Activated naive CD4-positive, alpha-beta T cell treated with Interleukin-2 at 50 U/mL for 16 hours (primary cell): ENCODE measurements at places on chromosomes 2 and 18.

DNA sequence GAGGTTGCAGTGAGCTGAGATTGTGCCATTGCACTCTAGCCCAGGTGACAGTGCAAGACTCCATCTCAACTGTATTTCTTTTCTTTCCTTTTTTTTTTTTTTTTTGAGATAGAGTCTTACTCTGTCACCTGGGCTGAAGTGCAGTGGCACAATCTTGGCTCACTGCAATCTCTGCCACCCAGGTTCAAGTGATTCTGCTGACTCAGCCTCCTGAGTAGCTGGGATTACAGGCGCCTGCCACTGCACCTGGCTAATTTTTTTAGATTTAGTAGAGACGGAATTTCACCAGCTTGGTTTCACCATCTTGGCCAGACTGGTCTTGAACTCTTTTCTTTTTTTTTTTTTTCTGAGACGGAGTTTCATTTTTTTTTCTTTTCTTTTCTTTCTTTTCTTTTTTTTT is 41.3 kb upstream of the SATB2 start:
- DNase-seq = no peak

- peak; percentile 13 for DNase-seq
These were observed at the start of gene SH3BP4 for GRCh38 chr2:234951664-234952269. TSS of gene SH3BP4 (plus strand) at chr2:234952017. CDS start at chr2:235035003, 82,986 bp downstream.

GRCh38 chr2:166344286-166345113 is 31.2 kb downstream of the SCN9A start:
- no peak for DNase-seq

- no peak for DNase-seq
These were observed 140.6 kb downstream of the EPHA4 start for GRCh38 chr2:221431477-221431876.

DNA sequence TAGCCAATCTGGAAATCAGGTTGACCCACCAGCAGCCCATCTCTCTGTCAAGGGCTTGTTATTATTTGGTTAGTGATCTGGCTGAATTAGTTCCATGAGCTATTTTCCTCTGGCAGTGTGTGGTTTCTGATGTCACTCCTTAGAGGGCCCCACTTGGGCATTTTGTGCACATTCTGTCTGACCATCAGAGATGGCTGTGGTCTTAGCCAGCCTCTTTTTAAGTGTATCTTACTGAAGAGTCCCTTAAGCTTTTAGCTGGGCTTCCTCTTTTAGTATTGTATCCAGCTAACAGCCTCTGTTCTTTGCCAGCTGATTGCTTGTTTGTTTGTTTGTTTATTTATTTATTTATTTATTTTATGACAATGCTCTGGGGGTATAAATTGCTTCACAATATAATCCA is 951.1 kb upstream of the CNTNAP5 start:
- DNase-seq = no peak

DNA sequence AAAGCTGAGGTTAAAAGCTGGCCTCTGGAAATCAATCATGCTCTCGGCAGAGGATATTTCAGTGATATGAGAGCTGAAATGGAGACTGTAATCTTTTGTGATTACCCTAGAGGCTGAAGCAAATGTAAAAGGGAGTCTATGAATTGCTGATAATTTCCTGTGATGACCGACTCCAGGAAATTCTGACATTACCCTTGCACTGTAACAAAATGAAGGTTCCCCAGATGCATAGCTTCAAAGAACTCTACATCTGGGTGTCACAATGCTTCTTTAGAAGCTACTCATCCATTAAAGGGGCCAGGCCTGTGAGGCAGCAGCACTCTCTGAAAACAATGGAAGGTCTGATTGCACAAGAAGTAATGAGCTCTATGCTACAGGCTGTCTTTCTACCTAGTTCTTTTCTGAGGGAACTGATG is 268.2 kb upstream of the SESTD1 start:
- DNase-seq = no peak

DNA sequence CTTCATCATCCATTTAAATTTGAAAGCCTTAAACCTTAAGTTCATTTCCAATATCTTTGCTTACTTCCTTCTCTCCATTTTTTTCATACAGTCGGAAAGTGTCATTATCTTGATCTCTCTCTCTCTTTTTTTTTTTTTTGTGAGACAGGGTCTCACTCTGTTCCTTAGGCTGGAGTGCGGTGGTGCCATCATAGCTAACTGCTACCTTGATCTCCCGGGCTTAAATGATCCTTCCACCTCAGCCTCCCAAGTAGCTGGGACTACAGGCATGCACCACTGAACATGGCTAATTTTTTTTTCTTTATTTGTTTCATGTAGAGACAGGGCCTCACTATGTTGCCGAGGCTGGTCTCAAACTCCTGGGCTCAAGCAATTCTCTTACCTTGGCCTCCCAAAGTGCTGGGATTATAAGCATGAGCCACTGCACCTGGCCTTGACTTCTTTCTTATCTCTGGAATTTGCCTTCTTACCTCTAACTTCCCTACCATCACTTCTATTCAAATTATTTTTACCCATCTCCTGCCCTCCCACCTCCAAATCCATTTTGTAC is 222.2 kb downstream of the MYCN start:
- DNase-seq = no peak

DNA sequence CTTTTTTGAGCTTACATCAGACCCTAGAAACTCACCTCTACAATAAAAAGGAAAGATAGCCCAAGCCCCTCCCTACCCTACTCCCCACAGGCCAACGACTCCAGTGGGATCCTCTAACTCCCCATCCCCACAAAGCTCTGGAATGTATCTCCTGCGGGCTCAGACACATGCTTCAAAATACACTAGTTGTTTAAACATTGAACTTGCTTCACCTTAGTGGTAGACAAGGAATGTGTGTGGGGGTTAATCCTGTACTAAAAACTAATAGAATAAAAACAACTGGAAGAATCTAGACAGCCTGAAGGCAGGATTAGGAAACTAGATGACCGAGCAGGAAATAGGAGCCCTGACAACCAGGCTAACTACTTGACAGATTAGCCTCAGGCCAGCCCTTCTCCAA is 211.5 kb downstream of the SUCLG1 start:
- no peak for DNase-seq

GRCh38 chr2:126463892-126464674 is 191.9 kb upstream of the GYPC start:
- DNase-seq = no peak

- DNase-seq = no peak
These were observed 178.9 kb upstream of the FANCL start for GRCh38 chr2:58419983-58420382.

GRCh38 chr18:13017247-13017875 is 26.2 kb downstream of the CEP192 start:
- no peak for DNase-seq

DNA sequence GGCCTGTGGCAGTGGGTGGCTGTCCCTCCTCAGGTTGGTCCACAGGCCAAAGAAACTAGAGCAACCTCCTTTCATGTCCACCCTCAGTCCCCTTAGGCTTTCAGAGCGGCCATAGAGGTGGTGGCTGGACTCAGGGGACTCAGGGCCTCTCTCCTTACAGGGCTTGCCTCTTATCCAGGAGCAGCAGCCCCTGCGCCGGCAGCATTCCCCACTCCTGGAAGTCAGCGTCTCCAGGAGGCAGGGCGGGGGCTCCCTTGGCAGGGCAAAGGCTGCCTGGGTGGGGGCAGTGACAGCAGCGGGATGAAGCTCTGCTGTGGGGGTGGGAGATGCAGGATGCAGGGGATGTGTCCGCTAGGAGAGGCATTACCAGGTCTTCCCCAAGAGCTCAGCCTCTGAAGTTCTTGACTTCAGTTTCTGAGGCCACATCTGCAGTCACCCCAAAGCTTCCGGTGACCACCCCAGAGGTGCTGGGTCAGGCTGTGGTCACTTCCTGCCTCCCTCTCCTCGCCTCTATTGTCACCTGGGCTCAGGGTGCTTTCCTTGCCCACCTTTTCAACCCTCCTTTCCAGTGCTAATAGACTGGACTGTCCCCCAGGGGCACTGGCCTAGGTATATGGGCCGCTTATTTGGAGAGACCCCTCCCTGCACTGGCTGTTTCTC is 8.6 kb upstream of the GPR55 start:
- no peak for DNase-seq

DNA sequence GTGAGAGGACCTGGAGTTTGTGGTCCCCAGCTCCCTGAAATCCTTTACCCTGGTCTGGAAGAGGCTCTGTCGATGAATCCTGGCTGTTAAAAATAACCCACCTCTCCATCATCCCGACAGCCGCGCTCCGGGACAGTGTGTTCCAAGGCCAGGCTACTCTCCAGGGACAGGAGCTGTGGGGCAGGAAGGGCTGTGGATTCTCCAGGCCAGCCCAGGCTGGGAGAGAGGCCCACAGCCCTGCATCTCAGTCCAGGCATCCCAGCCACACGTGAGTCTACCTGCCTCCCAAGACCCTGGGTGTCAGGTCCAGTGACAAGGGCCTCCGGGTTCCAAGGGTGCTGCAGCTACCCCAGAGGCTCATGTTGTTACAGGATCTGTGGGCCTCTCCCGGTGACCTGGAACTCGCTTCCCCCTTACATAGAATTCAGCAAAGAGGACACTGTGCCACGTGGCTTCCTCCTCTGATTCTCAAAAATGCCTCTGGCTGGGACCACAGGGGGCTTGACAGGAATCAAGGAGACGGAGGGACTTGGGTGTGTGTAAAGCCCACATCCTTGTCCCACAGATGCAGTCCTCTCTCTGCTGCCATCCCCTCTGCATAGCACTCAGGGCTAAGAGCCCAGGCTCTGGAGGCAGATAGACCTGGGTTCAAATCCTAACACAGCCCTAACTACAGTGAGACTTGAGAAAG is 17.3 kb downstream of the ADRA2B start:
- no peak for DNase-seq

DNA sequence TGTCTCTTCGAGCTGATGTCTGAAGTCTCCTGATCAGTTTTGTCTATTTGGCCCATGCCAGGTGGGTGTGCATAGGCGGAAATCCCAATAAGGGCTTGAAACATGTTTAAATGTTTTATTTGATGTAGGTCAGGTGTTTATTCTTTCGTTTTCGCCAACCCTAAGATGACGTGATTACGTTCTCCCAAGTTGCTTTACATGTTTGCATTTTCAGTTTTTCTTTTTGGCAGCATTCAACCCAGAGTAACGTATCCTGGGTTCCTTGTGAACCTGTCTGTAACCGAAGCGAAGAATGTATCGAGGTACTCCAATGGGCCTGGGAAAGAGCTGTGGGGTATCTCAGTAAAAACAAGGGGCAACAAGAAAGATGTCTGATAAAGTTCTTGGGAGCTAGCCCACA is 3.1 kb downstream of the ALPK2 start:
- no peak for DNase-seq

DNA sequence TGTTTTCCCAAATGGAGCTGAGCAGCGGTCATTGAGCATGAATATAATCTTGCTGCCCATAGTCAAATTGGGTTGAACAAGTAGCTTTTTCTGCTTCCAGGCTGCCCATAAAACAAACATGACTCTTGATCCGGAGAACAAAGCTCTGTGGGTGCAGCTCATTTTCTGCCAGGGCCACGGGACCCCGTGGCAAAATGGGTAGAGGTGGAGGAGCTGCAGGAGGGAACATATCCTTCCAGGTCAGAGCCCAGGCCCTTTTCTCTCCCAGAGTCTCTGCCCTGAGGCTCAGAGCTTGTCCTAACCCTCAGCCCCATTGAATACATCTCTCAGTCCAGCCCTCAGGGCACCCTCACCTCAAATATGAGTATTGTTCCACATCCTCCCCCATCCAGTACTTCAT is 151.6 kb upstream of the TWIST2 start:
- DNase-seq = no peak

DNA sequence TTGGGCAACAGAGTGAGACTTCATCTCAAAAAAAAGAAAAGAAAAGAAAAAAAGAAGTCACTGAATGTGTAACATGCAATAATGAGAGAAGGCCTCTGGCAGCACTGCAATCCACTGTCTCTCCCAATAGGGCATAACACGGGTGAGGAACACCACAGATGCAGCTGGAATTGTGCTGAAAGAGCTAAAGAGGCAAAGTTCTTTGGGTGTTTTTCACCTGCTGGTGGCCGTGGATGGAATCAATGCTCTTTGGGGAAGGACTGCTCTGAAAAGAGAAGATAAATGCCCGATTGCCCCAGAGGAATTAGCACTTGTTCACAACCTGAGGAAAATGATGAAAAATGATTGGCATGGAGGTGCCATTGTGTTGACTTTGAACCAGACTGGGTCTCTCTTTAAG is 31.0 kb upstream of the CYBRD1 start:
- DNase-seq = no peak

- DNase-seq = no peak
These were observed 254.7 kb downstream of the PTPRM start for GRCh38 chr18:7821784-7822183.

DNA sequence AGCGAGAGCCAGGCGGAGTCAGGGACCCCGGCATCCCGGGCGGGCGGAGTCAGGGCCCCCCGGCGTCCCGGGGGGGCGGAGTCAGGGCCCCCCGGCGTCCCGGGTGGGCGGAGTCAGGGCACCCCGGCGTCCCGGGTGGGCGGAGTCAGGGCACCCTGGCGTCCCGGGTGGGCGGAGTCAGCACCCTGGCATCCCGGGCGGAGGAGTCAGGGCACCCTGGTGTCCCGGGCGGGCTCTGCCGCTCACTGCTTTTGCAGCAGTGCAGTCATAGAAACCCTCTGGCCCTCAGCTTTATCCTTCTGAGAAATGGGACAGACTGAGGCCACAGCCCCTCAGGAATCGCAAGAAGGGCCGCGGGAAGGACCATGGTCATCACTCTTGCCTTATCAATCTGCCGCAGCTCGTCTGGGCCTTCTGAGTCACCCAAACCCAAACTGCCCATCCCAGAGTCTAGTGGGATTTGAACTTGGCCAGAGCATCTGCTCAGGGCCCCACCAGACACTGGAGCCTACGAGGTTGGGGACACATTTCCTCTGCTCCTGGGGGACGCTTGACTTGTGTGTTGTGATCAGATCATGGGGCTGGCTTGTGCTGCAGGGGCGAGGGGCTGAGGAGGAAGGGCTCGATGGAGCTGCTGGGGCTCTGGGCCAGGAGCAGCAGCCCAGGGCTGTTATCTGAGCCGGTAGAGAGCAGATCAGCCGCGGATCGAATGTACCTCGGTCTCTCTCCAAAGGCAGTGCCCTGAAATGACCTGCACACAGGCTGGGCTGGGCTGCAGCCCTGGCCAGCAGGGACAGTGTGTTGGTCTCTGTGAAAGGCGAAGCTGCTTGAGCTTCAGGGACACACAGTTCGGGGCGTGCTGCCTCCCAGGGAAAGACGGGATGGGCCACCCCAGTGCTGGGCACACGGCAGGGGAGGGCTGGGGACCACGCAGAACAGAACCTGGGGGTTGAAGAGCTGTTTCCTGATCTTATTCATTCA is 290.1 kb upstream of the HDAC4 start:
- no peak for DNase-seq

- DNase-seq = no peak
These were observed 310.8 kb downstream of the ERBB4 start for GRCh38 chr2:212227755-212228154.

DNA sequence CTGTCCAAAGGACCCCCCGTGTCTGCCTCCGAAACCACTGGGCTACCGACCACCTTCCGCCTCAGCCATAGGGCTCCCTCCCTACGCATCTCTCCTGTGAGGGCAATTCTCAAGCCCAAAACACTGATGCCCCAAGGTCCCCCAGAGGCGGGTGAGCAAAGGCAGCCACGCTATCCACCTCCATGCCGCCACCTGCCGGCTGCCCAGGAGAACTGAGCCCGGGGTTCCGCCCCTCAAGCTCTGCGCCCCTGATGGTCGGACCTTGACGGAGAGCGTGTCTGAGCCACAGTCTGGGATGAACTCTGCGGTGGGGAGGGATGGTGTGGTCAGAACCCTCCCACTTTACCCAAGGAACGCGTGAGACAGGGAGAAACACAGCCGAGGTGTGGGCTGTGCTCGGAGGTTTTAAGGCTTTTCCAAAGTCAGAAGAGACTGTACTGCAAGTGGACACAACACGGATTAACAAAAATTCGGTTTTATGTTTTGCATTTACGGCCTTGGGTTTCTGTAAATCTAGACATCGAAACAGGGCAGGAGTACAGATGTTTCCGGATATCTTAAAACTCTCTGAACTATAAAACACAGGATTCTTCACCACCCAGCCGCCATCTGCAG is 114.1 kb downstream of the ZNF516 start:
- peak; percentile 32 for DNase-seq
